DMS79 (cell line): ENCODE measurements at places on chromosomes 3 and 15.

- no peak for DNase-seq
These were observed 36.8 kb upstream of the CFAP161 start for GRCh38 chr15:81097116-81097889.

DNA sequence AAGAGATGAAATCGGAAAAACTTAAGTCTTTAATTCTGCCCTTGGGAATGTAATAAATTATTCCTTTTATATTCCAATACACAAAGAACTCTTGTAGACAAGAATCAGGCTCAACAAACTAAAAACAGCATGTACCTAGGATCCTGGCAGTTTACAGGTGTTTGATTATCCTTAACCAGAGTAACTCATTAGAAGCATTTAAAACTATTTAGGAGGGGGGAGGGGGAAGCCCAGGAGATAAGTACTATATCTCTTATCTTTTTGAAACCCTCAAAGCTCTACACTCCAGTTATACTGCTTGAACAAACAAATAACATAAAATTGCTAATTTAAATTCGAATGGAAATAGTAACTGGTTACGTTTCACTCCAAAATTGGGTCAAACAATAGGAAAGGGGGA lies 1.9 kb downstream of the CNBP start:
- no peak for DNase-seq

DNA sequence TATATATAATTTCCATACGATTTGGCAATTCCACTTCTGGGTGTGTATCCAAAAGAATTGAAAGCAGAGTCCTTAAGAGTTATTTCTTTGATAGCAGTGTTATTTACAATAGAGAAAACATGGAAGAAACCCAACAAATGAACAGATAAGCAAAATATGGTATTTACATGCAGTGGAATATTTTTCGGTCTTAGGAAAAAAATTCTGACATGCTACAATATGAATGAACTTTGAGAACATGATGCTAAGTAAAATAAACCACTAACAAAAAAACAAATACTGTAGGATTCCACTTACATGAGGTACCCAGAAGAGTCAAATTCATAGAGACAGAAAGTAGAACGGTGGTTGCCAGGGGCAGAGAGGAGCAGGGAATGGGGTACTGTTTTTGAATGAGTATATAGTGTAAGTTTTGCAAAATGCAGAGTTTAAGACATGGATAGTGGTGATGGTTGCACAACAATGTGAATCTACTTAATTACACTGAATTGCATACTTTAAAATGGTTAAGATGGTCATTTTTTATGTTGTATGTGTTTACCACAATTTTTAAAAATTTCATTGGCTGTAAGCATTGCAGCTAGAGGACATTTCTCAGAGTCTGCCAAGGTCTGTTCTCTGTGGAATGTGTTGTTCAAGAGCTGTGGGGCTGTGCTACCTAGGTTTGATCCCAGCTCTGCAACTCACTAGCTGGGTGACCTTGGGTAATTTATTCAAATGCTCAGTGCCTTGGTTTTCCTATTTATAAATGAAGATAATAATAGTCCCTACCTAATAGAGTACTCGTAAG lies 122.1 kb downstream of the MEX3B start:
- DNase-seq = no peak

DNA sequence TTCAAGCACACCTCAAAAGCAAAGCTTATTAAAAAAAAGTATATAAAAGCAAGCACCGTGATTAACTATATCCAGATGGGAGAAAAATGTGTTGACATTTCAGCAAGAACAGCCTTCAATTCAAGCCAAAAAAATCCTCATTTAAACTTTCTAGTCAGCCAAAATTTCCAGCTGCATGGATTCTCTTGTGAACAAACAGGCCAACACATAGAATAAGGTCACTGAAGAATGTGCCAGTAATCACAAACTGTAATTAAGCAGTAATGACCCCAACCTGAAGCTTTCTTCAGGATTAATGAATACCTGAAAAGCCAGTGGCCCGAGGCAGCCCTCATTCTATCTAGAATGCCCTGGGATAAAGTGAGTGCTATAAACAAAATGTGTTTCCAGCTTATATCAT lies 130.7 kb upstream of the KCNMB2 start:
- DNase-seq = no peak

DNA sequence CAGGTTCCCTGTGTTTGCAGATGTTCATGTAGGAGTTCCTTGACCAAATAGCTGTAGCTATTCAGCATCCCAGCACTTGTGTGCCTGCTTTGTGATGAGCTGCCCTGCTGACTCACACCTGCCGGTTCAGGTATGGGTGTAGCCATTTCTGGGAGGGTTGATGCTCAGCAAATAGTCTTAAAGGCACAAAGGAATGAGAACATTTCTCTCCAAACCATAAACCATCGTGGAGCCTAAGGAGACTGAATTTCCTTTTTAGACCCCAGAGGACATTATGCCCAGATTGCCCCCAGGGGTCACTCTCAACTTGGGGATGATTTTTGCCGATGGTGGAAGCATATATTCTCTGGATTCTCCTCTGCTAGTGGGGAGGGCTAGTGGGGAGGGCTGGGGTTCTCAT lies 80.6 kb downstream of the ADAMTSL3 start:
- no peak for DNase-seq

DNA sequence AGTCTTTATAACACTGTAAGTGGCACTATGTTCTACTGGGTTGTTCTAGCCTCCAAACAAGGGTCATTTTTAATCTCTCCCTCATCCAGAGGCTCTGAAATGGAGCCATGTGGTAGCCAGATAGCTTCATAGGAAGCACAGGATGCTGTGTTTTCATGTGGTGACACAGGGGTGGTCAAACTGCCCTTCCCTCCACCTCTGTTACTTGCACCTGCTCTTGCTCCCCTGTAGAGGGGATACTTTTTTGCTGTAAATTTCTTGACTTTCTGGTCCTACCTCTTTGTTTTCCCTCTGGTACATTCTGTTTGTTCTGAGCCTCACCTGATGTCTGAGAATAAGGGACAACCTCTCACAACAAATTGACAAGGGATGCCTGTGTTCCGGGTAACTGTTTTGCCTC lies 76.8 kb downstream of the EPHB1 start:
- no peak for DNase-seq

DNA sequence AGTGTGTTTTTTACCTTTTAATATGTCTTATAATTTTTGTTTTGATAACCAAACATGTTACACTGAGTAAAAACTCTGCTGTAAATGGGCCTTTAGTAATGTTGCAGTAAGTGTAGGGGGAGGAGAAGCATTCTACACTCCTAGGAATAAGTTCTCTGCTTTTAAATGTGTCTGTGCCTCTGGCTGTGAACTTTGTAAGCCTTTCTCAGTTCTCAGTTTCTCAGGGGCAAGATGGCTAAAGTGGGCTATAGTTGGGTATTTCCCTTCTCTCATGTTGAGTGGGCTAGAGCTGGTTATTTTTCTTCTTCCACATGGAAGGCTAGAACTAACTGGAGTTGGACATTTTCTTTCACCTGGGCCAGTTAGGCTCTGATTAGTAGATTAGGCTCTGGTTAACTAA lies 75.3 kb upstream of the NUDT16 start:
- DNase-seq = no peak

DNA sequence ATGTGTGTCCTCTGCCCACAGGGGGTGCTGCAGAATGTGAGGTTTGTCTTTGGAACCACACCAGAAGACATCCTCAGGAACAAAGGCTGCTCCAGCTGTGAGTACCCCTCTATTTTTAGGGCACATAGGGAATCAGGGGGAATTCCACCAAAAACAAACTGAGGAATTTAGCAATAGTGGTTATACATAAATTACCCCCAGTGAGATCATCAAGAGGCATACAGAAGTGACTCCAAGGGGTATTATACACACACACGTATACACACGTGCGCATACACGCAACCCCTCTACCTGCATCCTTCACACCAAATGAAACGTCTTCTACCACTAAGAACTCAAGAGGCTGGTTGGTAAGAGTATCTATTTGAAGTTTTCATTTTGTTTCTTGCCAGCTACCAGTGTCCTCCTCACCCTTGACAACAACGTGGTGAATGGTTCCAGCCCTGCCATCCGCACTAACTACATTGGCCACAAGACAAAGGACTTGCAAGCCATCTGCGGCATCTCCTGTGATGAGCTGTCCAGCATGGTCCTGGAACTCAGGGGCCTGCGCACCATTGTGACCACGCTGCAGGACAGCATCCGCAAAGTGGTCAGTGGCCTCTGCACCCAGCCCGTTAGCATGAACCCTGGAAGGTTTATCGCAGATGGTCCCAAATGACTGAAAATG lies 2.9 kb downstream of the THBS1 start:
- no peak for DNase-seq

GRCh38 chr3:8485141-8485870 lies 16.3 kb upstream of the LMCD1 start:
- no peak for DNase-seq

DNA sequence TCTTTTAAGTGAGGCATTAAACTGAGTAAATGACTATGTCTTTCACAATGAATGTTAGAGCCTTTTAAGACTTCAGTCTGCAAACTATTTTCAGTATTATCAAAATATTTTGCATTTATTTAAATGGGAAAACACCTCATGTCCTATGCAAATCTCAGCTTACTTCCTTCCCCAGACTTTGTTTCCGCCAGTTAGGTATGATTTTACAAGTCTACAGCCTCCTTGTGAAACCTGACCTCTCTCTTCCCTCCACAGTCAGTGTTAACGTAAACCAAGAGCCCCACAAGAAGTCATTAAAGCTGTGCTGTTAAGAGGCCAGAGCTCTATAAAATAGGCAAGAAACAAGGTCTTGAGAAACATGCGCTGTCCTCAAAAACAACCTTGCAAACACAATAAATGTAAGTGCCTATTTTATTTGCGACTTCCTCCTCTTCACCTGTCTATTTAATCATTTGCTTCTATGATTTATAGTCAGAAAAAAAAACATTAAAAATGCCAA lies 48.3 kb downstream of the PRTG start:
- peak; percentile 6 for DNase-seq
